ENCODE measurements at places on chromosomes 3 and 15.

DNA sequence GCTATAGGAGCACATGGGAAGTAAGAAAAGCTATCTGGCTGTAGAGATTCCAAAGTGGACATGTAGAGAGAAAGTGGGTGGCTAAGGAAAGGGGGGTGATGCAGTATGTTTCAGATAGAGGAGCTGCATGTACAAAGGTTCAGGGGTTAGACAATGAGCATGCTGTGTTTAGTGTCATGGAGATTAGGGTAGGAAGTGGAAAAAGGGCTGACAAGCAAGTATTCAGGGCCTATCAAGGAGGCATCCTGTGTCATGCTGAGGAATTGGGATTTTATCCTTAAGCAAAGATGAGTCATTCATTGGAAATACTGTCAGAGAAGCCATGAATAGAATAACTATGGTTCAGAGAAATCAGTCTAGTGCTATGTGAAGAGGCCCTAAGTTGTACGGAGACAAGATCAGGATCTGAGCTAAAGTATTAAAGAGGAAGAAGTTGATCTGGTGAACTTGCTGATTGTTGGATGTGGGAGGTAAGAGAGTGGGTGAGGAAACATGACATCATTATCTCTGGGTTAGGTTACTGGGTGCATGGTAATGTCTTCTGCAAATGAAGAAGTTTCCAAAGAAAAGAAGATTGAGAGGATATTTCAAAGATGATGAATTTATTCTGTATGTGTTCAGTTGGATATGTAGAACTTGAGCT lies 176.7 kb upstream of the GOLIM4 start:
- no peak for DNase-seq

DNA sequence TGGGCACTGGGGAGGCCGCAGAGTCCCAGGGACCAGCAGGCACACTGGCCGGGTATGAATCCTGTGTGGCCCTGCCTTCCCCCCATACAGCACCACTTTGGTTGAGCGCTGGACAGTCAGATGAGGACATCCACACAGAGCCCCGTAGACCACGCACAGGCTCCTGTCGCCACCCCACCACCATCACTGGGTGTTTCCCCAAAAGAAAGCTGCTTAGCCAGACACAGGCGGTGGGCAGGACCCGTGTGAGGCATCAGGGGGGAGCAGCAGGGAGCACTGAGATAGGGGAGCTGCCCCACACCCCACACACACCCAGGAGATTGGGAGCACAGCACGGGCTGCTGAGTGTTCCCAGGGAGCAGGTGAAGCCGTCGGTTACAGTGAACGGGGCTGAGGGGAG lies 42.4 kb upstream of the SLC41A3 start:
- no peak for DNase-seq

DNA sequence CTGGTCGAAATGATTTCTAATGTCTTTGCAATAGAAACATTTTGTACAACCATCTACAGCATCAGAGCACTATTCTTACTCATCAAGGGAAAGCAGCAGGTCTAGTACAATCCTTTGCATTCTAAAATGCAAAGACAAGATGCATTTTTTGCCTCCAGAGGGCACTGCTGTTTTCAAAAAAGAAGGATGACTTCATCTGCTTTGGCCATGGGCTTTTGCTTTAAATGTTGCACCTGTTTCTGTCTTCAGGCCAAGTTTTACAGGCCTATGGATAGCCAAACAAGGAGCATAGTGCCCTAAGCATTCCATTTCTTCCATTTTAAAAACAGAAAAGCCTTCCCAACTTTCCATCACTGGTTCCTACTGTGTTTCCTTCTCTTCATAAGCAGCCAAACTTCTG lies 3.4 kb downstream of the PARP9 start:
- peak; percentile 57 for DNase-seq

GRCh38 chr3:95797081-95797480 lies 1017.3 kb upstream of the EPHA6 start:
- no peak for DNase-seq

GRCh38 chr3:46913644-46914043 lies 36.1 kb downstream of the PTH1R start:
- DNase-seq = no peak

DNA sequence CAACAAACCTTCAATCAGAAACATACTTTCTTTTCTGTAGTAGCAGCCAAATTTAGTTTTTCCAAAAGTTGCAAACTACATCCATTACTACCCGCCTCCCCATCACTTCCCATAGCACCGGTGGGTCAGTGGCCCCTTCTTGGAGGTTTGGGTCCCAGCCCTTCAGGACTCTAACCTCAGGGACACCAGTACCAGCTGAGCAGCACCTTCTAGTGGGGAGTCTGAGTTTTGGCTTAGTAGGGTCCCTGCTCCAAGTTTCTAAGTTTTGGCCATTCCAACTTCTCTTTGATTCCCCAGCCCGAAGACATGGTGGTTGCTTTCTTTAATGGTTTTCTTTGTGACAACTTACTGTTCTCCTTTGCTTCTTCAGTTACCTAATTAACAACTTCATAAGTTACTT lies 160.6 kb downstream of the ECT2 start:
- no peak for DNase-seq

- DNase-seq = no peak
Measured at GRCh38 chr15:77067691-77068367, 3.1 kb downstream of the TSPAN3 start.
